ENCODE measurements at places on chromosomes 6 and 20.

DNA sequence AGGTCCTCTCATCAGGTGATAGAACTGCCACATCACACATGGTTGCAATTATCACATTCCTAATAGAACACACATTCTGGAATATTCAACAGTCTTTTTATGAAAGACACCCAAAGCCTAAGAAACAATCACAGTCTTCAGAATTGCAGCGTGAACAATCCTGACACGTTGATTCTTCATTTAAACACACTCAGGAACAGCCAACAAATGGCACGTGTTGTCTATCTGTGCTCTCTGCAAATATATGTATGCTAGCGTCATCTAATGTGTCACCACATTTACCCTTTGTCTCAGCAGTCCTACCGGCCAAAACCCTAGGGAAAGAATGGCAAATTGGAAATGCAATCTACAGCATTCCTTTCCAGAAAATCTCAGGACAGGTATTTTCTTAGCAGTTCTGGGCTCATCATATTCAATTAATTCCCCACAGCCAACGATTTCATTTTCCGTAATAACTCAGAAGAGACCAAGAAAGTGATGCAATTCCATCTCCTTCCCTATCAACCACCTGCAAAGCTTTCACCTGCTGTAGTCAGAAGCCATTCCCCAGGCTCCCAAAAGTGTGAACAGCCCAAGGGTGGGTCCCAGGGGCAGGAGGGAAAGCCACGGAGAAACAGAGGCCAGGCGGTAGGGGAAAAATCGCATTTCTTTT is 280.3 kb upstream of the JARID2 start:
- DNase-seq: no peak

DNA sequence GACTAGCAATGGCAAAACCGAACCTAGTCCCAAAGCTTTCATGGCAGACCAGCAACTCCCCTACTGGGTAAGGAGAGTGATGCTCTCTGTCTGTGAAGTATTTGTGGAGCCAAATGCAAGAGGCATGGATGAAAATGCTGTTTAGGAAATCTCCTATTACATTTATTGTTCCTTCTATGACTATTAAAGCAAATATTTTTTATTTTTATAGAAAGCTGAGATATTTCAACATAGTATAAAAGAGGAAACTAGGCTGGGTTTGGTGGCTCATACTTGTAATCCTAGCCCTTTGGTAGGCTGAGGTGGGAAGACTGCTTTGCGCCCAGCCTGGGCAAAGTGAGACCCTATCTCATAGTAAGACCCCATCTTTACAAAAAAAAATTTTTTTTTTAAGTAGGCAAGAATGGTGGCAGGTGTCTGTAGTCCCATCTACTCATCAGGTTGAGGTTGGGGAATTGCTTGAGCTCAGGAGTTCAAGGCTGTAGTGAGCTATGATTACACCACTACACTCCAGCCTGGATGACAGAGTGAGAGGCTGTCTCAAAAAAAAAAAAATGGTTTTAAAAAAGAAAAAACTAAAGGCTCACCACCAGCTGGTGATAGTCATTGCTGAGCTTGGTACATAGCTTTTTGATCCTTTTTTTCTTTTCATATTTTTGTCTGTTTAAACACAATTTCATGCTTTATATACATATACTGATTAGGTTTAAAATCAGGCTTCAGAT is 11.3 kb downstream of the KDM1B start:
- no peak for DNase-seq

DNA sequence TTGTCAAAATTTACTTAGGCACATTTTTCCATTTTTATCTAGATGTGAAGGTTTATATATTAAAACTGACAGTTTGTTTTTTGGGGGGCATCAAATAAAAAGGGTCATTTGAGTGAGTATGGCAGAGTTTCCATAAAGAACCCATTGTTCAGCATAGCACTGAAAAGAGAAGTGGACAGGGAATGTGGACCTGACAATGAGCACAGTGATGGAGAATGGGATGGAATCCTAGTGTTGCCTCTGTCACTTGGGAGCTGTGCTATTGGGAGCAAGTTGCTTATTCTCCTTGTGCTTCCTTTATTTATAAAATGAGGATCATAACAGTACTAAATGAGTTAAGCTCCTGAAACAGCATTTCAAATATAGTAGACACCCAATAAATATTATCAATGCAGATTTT is 130.7 kb upstream of the SIM1 start:
- no peak for DNase-seq

DNA sequence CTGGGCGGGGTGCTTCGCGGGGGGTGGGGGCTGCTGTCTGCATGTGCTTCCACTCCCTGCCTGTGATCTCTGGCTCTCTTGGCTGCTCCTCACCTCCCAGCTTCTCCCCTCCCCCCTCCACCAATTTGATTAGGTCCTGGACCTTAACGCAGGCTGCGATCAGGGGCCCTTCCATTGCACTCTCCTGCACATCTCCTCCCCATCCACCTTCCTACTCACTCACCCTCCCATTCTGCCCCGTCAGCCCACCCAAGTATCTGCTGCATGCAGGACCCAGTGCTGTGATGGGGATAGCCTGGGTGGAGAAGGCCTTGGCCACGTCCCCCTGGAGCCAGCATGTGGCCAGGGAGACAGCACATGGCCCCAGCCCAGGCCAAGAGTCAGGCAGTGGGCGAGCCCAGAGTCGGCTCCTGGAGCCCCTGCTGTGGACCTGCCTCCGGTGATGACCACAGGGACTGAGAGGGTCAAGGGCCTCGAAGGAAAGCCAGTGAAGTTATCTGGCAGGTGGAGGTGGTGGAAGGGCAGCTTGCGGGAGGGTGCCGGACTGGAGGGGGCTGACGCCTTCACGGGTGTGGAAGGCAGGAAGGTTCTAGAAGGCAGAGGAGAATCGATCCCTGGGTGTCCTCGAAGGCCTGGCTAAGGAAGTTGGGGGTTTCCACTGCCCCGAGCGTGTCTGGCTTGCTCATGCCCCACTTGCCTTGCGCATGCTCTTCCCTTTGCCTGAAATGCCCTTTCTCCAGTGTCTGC is 40.7 kb downstream of the SRC start:
- DNase-seq: no peak

- DNase-seq: no peak
Measured at GRCh38 chr20:60215816-60216730, 257.9 kb downstream of the CDH26 start.

- no peak for DNase-seq
Measured at GRCh38 chr6:9789201-9789600, 625.7 kb downstream of the TFAP2A start.

All from T follicular helper cell (primary cell).